ENCODE measurements at places on chromosomes 3 and 15.

DNA sequence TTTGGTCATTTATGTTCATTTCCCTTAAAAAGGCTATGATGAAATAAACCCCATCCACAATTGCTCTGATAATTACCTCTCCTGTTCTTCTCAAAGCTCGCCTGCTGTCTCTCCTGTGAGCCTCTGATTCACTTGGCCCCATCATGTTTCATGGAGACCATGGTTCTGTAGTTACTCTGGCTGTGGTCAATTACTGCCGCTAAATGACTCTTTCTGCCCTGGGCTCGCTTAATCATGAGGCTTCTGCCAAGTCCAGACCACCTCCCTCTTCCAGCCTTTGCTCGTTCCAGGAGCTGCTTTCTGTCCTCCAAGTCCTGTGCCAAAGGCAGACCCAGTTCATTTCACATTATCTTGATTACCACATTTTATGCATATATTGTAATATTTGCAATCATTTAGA is 91.9 kb downstream of the THSD4 start:
- DNase-seq = no peak

- no peak for DNase-seq
Measured at GRCh38 chr15:68578175-68578979, 416 bp upstream of the CORO2B start.

DNA sequence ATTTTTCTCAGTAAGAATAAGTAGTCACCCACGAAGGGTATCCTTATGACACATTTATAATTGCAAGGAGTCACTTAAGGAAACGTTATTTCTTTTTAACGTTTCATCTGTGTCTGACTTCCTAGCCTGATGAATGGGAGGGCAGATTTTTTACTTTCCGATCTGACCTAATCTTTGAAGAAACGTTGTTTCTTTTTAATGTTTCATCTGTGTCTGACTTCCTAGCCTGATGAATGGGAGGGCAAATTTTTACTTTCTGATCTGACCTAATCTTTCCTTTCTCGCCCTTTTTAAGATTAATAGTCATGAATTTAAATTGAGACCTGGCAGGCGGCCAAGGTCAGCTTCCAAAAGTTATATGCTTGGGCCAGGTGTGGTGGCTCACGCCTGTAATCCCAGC is 3.0 kb upstream of the KLHL6 start:
- DNase-seq = no peak

DNA sequence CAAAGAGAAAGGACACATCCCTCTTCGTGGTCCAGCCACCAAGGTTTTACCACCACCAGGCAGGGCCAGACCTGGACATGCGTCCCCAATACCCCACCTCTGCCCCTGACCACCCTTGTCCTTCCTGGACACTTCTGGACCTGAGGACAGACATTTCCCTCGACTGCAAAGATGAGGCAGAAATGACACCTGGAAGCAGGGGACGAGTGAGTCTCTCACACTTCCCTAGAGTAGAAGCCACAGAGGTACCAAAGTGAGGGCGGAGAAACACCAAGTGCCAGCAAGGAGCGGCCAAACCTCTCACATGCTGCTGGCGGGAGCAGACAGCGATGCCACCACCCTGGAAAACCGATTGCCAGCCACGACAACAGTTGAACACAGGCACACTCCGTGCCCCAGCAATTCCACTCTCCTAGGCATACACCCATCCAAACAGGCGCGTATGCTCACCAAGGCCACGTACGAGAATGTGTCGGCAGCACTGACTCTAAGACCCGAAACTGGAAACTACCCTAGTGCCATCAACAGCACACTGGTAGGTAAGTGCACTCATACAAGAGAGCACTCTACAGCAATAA is 207.0 kb upstream of the NSMCE3 start:
- DNase-seq = no peak

- DNase-seq = no peak
Measured at GRCh38 chr3:34742151-34742550, 897.2 kb upstream of the ARPP21 start.

DNA sequence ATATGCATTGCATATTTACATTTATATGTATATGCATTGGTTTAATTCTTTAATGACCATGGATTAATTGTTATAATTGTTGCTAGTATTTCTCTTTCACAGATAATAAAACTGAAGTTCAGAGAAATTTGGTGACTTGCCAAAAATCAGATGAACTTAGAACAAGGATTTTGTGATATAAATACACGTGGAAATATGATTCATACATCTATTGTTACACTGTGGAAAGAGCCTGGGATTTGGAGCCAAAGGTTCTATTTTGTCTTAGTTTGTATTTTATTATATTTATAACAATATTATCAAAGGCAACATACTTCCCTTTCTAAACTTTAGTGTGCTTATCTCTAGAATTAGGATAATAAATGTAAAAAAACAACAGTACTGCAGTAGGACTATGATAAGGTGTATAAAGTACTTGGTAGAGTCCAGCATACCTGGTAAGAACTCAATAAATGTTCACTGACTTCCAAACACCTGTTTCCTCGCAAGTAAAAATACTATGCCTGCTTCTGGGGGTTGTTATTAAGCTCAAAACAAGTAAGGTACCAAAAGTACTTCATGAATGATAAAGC is 342.9 kb downstream of the THSD4 start:
- no peak for DNase-seq

DNA sequence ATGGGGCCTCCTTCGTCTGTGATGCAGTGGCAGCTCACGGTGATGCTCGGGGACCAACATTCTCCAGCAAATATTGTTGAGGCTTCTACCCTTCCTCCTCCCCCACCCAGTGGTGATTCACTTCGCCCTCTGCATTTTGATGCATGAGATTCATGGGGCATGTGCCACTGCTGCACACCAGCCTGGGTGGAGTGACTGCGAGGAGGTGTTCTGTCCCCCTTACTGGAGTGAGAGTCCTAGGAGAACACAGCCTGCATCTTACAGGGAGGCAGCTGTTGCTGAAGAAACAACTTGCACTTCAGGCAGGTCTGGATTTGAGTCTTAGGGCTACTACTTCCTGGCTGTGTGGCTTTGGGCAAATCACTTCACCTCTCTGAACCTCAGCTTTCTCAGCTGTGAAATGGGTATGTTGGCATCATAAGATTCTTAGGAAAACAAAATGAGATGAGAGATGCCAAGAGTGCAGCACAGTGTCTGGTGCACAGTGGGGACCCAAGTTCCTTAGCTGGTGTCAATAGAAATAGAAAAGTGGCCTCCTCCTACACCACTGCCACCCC is 10.2 kb upstream of the SKOR1 start:
- DNase-seq = no peak

DNA sequence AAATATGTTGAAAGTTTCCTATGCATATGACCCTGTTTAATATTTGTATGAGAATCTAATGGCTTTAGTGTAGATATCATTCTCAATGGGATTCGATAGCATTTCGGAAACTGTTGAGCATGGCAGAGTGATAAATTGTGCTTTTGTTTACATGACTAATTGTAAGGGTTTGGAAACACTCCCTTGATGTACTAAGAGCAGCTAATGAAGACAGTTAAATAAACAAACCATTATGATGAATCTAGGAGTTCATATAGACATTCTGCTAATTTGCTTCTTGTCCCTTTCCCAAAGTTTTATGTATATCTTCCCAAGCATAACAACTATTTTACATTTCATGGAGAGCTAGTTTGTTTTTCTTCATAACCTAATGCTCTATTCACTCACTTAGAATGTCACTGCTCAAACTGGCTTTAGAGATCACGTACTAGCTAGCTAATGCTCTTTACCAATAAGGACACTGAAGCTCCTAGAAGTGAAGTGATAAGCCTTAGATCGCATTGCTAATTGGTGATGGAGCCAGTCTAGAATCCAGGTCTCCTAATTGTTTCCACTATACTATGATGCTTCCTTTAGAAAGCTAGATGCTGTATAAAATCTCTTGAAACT is 140.8 kb downstream of the TP63 start:
- no peak for DNase-seq

GRCh38 chr15:68176601-68177000 is 28.5 kb downstream of the CALML4 start:
- no peak for DNase-seq

GRCh38 chr15:32837935-32838334 is 120.1 kb downstream of the GREM1 start:
- no peak for DNase-seq

- no peak for DNase-seq
Measured at GRCh38 chr15:66429117-66429516, 42.4 kb downstream of the MAP2K1 start.

- DNase-seq = no peak
Measured at GRCh38 chr3:142417302-142417701, 30.5 kb downstream of the XRN1 start.

DNA sequence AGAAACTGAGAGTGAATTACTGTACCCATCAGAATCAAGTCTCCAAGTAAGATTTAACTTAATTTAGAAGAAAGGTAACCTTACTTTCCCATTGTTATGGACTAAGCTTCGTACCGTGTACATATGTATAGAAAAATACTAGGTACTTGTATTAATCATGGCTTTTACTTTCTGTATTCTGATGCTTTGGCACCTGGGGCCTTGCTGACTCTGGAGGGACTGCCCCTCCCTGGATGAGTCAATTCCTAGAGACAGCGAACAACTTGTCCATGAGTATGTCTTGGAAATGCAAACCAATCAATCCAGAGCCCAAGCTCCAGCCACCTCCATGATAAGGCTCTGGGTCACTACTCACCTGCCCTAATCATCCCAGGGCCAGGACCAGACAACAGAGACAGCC is 50.0 kb upstream of the DGKG start:
- DNase-seq = no peak

- DNase-seq = no peak
Measured at GRCh38 chr3:23549148-23549910, 256.4 kb upstream of the UBE2E1 start.

- DNase-seq = no peak
Measured at GRCh38 chr15:52060501-52060900, 41.5 kb downstream of the MAPK6 start.

GRCh38 chr3:170905862-170906261 is 2.6 kb downstream of the EIF5A2 start:
- no peak for DNase-seq

DNA sequence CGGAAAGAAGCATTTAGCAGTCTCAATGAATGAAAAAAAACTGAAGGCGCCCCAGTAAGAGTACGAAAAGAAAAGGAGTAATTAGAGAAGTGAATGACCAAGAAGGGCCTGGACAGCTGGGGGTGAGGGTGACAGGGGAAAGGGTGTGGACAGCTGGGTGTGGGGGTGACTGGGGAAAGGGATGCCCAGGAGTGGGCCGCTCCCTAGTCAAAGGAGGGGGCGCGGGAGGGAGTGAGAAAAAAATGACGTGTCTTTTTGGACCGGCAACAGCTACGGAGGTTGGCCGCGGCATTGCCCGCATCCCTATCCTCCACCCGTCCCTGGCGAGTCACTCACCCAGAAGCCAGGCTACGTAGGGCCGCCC is 274 bp upstream of the ZCWPW2 start:
- no peak for DNase-seq

DNA sequence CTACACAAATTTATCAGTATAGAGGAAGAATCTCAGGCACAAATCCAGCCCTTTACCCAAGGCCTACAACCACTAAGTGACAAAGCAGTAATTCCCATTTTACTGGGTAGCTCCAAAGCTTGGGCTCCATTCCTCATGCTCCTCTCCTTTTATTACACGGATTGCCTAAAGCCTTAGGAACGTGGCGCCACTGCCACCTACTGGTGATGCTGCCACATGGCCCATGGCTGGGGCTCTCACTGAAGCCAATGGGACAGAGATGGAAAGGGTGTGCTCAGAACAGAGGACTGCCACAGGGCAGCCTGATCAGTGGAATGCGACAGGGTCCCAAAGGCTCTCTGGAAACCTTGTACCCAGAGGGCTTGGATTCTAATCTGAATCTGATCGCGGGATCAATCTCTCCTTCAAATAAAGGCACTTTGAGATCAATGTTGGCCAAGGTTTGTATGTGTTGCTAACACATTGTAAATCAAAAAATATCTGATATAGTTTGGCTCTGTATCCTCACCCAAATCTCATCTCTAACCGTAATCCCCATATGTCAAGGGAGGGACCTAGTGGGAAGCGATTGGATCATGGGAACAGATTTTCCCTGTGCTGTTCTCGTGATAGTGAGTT is 33.5 kb upstream of the LYZL4 start:
- DNase-seq = peak; percentile 71

DNA sequence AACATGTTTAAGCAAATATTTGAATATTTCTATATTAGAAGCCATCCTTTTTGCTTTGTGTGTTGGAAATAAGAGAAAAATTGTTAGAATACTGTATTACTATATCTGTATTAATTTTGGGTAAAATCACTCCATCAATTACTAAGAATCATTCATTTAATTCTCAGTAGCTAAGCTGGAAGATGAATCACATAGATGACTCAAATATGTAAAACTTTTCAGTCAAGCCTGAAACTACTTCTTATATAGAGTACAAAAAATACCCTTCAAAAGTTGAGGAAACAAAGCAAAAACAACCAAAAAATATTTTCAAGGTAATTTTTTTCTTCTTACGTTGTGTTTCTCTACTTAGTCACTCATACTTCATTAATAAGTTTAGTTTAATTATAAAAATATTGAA is 205.7 kb upstream of the ROBO1 start:
- DNase-seq = no peak

- DNase-seq = no peak
Measured at GRCh38 chr3:63441262-63441661, 163.2 kb downstream of the SYNPR start.

DNA sequence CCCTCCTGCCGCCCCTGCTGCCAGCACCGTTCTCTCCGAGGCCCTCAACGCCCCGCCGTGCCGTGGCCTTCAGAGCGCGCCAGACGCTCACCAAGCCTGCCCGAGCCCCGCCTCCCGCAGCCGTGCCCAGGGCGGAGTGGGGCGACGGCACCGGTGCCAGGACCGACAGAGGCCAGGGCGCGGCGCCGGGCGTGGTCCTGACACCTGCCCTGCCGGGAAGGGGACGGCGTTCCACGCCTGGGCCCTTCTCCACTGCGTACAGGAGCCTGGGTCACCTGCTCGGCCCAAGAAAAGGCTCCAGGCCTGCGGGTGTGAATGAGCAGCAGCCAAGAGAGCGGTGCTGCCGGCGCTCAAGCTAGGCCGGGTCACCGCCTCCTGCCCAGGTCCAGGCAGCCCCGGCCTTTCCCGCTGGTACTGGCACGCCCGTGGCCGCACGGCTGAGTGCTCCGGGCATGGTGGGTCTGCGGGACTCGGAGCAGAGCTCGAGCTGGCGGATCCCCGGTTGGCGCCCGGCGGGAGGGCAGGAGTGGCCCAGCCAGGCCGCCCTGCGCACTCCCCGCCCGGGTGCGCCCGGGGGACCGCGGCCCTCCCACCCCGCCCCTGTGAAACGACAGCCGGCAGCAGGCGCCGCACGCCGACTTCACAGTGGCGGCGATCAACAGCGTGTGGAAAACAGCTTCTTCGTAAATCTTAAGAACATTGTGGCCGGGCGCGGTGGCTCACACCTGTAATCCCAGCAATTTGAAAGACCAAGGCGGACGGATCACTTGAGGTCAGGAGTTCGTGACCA is 4.2 kb downstream of the OCA2 start:
- peak; percentile 24 for DNase-seq
